ENCODE measurements at places on chromosomes 3 and 15.

- DNase-seq: no peak
Observed at GRCh38 chr15:82105451-82106215, 59.8 kb upstream of the MEX3B start.

DNA sequence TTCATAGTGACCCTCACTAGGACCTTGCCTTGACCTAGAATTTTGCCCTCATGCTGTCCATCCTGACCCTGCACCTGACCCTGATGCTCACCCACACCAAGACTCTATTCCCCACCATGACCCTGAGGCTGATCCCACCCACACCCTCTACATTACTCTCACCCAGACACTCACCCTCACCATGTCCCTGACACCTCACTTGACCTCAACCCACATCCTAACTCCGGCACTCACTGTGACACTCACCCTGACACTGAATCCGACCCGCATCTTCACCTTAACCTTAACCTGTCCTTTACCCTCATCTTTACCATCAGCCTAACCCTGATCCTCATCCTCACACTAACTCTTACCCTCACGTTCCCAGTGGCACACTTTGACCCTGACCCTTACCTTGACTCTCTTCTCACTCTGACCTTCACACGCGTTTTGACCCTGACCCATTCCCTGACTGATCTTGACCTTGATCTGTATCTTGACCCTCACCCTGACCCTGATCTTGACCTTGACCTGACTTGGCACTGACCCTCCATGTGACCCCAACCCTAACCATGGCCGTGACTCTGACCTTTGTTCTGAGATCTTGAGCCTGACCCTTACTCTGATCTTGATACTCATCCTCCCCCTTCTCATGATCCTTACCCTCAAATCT, 22.2 kb upstream of the SLC25A26 start:
- DNase-seq: no peak

- DNase-seq: no peak
Observed at GRCh38 chr3:155069729-155070128, 10.4 kb upstream of the MME start.

- DNase-seq: no peak
Observed at GRCh38 chr3:45547764-45548680, 46.5 kb upstream of the LIMD1 start.

DNA sequence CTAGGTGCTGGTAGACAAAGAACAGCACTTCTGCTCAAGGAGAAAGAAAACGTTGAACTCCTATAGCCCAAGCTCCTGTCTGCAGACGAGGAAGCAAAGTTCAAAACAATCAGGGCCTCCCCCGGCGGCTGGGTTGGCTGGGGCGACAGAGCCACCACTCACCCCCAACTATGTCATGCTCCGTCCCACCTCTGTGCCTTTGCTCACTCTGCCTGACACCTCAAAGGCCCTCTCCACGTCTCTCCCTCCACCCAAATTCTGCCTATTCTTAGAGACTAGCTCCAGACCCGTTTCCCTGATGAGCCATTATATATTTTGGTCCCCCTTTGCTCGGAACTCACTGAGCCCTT, 304.3 kb downstream of the TLE3 start:
- DNase-seq: no peak

Data from stimulated activated naive B cell treated with anti-CD40 and anti-IgM and Interleukin-4, amounts not matched to agents 10 μg/mL and 1 μg/mL and 100 μg/mL, for 72 hours (primary cell).